Cardiac muscle cell (in vitro differentiated cells and primary cell): ENCODE measurements at places on chromosomes 12 and 14. TPM values are rescaled to one million over a fixed set of nuclear protein-coding genes. Genes with fewer than 3 reads are reported as not detected.
A peak's percentile ranks its signal among the peaks of the same experiment; 100 is the strongest.

DNA sequence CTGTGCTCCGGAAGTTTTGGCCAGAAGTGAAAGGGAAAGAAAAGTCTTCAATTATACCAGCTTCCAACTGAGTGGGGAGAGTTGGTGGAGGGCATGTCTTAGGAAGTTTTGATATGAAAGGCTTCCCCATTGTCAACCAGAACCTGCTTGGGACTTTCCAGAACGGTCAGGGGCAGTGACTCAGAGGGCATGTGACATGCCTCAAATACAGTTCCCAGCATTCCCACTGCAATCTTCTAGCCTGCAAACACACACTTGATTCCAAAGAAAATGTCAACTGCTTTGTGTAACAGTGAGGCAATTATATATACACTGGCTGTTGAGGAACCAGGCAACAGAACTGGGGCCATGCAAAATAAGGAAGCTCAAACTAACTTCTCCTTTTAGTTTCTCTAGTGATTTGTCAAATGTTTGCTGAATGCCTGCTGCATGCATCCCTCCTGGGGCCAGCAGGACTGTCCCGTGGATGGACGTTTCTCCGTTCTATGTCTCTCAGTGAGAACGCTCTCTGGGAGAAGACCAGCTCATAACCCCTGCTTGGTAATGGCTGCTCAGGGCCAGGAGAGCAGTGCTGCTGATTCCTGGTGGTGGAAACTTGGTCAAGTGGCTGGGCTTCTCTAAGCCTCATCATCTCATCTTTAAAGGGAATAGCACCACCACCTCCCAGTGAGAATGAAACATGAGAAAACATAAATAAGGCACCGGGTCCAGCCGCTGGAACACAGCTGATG lies 18.3 kb downstream of the SLC25A47 start:
- no peak for DNase-seq

DNA sequence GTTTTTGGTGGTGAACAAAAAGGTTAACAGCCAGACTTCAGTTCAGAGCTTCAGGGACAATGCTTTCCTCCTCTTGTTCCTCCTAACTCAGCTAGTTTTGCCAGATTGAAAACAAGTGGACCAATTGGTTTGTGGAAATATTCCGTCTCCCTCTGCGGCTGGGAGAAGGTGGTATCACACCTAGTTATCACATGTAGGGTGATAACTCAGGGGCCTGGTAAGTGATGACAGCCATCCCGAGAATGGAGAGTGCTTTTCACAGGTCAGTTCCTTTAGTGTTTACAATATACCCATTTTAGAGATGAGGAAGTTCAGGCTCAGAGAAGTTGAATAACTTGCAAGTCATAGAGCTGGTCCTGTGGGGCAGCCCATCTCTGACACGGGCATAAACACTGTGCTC lies 60.7 kb upstream of the DICER1 start:
- no peak for DNase-seq

DNA sequence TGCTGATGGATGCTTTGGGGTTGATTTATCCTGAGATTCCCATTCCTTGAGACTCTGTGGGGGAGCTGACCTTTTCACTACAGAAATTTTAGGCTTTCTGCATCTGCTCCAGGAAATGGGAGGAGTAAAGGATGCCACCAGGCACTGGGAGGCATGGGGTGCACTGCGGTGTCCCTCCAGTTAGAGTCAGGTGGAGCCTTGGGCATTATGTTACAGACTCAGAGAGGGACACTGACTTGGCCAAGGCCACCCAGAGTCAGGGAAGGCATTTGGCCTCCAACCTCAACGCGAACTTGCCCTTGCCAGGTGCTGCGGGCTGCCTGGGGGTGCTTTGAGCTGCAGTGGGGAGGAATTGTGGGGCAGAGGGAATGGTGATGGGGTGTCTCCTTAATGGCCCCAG lies 58.0 kb upstream of the TBX3 start:
- no peak for DNase-seq

GRCh38 chr12:55874443-55874842 lies 31.7 kb upstream of the MMP19 start:
- DNase-seq = no peak

DNA sequence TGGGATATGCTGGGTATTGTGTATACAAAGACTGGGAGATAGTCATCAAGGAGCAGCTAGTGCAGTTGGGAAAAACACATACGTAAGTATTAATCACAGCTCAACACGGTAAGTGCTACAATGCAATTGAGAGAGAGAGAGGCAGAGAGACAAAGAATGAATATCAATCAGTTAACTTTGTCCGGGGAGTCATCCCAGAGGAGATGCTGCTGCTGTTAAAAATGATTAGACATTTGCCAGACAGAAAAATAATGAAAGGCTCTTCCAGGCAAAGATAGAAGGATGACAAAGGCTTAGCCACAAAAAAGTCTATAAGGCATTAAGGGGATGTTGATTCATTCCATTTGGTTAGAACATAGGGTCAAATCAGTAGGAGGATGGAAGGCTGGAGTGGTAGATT lies 45.1 kb downstream of the AKAP6 start:
- DNase-seq = peak; percentile 13

DNA sequence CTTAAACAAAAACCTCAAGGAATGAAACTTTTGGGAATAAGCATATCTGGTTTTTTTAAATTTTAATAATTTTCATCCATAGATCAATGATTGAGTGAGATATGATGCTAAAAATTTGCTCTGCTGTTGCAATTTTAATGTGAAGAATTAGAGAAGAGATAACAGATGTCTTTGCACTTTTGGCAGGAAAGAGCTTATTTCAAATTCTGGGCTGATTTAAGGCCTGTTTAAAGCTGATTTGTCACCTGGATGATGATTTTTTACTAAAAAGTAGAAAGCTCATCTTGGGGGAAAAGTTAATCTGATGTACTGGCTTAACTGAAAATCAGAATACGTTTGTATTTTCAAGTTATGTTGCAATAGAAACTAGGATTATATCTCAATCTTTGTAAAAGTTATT lies 268.9 kb upstream of the NOVA1 start:
- no peak for DNase-seq

- no peak for DNase-seq
Measured at GRCh38 chr12:6056406-6057240, 67.8 kb downstream of the VWF start.

DNA sequence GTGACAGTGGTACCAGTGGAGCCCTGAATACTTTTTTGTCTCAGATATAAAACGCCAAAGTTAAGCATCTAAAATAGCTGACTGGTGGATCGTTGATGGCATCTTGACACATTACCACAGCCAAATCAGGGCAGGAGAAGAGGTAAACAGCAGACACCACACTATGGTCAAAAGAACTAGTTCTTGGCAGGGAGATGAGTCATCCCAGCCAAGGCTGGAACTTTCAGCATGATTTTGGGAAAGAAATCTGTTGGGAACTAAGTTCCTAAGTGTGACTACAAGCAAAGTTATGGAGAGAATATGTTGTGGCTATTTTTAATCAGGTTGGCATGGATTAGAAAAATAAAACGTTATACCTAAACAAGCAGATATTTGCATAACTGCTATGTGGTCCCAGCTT lies 36.9 kb downstream of the LGR5 start:
- DNase-seq = peak; percentile 75

- DNase-seq = peak; percentile 50
Measured at GRCh38 chr12:104411826-104412641, 44.7 kb upstream of the CHST11 start.

GRCh38 chr14:82779301-82779700 lies 1245.6 kb upstream of the SEL1L start:
- DNase-seq = no peak

- no peak for DNase-seq
Measured at GRCh38 chr12:12819221-12819620, 6.1 kb downstream of the DDX47 start.

DNA sequence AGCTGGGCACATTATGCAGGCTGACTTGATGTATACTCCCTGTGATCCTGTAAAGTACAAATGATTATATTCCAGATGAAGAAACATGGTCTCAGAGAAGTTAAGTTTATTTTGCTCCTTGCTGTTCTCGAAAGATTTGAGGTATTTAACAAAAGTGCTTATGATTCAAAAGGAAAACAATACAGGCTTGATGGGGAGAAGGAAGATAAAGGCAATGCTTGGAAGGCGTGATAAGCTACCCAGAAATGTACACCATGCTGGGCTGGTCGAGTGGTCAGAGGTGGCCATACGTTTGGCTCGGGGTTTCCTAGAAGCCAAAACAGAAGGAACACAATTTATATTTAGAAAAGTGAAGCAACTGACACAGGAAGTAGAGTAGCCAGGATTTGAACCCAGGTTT lies 201.0 kb downstream of the KTN1 start:
- DNase-seq = peak; percentile 38

GRCh38 chr14:92663049-92663448 lies 85.4 kb downstream of the LGMN start:
- peak; percentile 60 for DNase-seq

- no peak for DNase-seq
Measured at GRCh38 chr14:35161231-35161630, 38.9 kb downstream of the PRORP start.

- DNase-seq = no peak
Measured at GRCh38 chr14:80346395-80346794, 135.1 kb upstream of the DIO2 start.

- DNase-seq = peak; percentile 64
Measured at GRCh38 chr12:32102234-32102633, 4.4 kb upstream of the BICD1 start.

GRCh38 chr12:127809275-127809674 lies 457.7 kb upstream of the TMEM132C start:
- no peak for DNase-seq

GRCh38 chr14:70005281-70005805 lies 126.1 kb downstream of the SMOC1 start:
- DNase-seq = no peak

- DNase-seq = no peak
Measured at GRCh38 chr14:81523616-81524015, 10.0 kb downstream of the SEL1L start.

- no peak for DNase-seq
Measured at GRCh38 chr12:88413646-88414045, 166.6 kb downstream of the KITLG start.

GRCh38 chr12:70842136-70842535 lies 78.4 kb downstream of the PTPRR start:
- DNase-seq = no peak

DNA sequence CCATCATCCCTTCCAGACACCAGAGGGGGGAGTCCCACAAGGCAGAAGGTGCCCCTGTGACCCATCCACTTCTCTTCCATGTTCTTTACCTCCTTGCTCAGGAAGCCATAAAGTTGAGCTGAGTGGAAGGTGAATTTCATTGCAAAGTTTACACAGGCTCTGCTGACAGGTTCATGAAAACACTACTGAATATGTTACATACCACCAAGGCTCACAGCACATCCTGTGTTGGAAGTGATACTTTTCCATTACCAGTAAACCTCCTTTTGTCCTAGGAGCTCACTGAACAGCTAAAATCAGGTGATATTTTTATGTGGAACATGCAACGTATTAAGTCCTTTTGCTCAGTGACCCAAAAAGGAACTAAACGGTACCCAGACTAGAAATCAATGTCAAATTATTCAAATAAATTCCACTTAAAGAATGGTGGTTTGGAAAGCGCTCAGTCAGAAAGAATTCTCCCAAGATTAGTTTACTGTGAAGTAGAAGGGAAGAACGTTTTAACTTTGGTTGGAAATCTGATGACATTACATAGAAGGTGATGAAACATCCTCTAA lies 196.2 kb upstream of the NUDT4 start:
- DNase-seq = no peak

DNA sequence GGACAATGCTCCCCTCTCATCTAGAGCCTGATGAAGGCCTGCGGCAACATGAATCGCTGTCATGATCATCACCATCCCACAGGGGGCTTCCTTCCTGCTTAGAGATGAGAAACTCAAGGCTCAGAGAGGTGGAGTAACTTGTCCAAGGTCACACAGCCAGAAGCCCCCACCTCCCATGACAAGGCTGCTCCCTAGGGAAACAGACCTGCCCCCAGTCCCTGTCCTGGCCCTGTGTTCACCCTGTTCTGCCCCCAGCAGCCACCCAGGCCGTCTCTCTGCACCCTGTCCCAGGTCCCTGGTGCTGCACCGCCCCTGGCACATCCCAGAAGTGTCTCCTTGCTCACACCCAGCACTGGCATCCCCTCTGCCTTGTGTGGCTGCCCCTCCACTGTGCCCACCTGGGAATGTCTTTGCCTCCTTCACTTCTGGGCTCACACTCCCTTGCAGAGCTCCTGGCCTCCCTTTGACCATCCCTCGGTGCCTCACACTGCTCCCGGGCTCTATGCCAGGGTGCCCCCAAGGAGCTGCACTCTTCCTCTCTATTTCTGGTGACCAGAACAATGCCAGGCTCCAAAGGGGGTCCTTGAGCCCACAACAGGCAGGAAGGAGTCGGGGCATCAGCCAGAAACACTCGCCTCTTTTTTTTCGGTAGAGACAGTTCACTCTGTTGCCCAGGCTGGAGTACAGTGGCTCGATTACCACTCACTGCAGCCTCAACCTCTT lies 70.5 kb downstream of the BCL11B start:
- DNase-seq = no peak

DNA sequence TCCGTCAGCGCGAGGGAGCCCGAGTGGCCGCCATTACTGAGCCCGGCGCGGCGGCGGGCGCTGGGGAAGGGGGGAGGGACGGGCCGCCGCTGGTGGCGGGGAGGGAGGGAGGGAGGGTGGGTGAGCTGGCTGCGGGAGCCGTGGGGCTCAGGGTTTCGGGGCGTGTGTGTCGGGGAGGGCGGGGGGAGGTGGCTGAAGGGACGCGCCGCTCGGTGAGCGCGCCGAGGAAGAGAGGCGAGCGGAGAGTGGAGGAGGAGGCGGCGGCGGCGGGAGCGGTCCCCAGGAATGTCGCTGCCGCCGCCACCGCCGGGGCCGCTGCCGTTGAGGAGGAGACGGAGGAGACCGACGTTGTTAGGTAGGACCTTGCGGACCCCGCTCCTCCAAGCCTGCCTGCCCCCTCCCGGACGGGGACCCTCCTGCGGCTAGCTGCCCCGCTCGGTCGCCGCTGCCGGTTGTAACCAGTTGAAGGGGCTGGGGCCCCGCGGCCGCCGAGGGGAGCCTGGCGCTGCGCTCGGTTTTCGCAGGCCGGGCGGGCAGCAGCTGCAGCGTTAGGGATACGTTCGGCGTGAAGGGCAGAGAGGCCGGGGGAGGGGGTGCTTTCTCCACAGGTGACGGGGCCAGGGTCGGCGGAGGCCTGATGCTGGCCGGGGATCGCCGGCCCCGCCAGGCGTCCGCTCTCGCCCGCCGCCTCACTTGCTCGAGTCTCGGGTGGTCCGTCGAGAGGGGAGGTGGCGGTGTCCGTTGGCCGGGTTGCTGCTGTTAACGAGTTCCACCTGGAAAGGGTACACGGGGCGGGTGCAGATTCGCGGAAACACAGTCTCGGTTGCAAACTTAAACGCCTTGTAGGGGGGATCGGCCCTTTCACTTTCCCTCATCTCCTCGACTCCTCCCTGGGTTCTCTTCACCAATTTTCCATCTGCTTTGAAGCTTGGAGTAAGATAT lies at the start of gene ARHGAP5:
ARHGAP5 (plus strand) TSS at position 224 of the 942 bp plus-strand sequence. CDS start 13,366 bp downstream, outside the sequence.
- DNase-seq = peak; percentile 52

HOXC11 gene
- not detected in 2 replicates for total RNA-seq

GPD1 gene
- total RNA-seq = 1.7 and 3.4 TPM in 2 replicates

A2M gene
- 63.5 and 91.9 TPM in 2 replicates for total RNA-seq

TAS2R31 gene
- 1.3 and 3.0 TPM in 2 replicates for total RNA-seq

CNTN1 gene
- total RNA-seq = 4.7 and 5.1 TPM in 2 replicates

MMP14 gene
- total RNA-seq = 24.6 and 48.1 TPM in 2 replicates
